Right cardiac atrium (tissue), 5 donors: ENCODE measurements at places on chromosomes 7 and 10. TPM values are rescaled to one million over a fixed set of nuclear protein-coding genes. Genes with fewer than 3 reads are reported as not detected.

FAM221A gene
- 3.6 TPM for polyA plus RNA-seq

ITIH2 gene
- not detected for polyA plus RNA-seq

CNPY1 gene
- polyA plus RNA-seq, result not detected

STEAP1B gene
- 0.36 TPM for polyA plus RNA-seq

CDHR3 gene
- polyA plus RNA-seq, result 0.86 TPM

MMD2 gene
- not detected for polyA plus RNA-seq

ZNF488 gene
- 0.02 TPM for polyA plus RNA-seq

ALKBH4 gene
- polyA plus RNA-seq, result 7.3 TPM

GIMAP5 gene
- polyA plus RNA-seq, result 22.3 TPM

CALCR gene
- polyA plus RNA-seq, result 0.02 TPM

CPEB3 gene
- polyA plus RNA-seq, result 4.6 TPM

ENO4 gene
- polyA plus RNA-seq, result 0.07 TPM

PTPRE gene
- 6.7 TPM for polyA plus RNA-seq

ACSM6 gene
- not detected for polyA plus RNA-seq

BAMBI gene
- polyA plus RNA-seq, result 24.2 TPM

SFR1 gene
- polyA plus RNA-seq, result 7.1 TPM

PNLIPRP3 gene
- not detected for polyA plus RNA-seq

IL6 gene
- 17.2 TPM for polyA plus RNA-seq

KDM7A gene
- 4.5 TPM for polyA plus RNA-seq

CTAGE6 gene
- polyA plus RNA-seq, result not detected

CLCN1 gene
- not detected for polyA plus RNA-seq

GPR37 gene
- 0.09 TPM for polyA plus RNA-seq

DKK1 gene
- polyA plus RNA-seq, result 0.18 TPM

CDNF gene
- 4.5 TPM for polyA plus RNA-seq

TRIL gene
- polyA plus RNA-seq, result 0.84 TPM

OR2A12 gene
- not detected for polyA plus RNA-seq

OPALIN gene
- polyA plus RNA-seq, result not detected

PIP gene
- polyA plus RNA-seq, result not detected

GPR22 gene
- 16.5 TPM for polyA plus RNA-seq

MRC1 gene
- 4.4 TPM for polyA plus RNA-seq

PBLD gene
- polyA plus RNA-seq, result 2.4 TPM

SPDYE8 gene
- not detected for polyA plus RNA-seq

KCP gene
- polyA plus RNA-seq, result 0.36 TPM

GCK gene
- 17.4 TPM for polyA plus RNA-seq

TMEM196 gene
- not detected for polyA plus RNA-seq
